RWPE1 (cell line): ENCODE measurements at places on chromosomes 7 and 10.

GRCh38 chr10:29610876-29611647 lies 23.7 kb downstream of the SVIL start:
- DNase-seq: no peak

DNA sequence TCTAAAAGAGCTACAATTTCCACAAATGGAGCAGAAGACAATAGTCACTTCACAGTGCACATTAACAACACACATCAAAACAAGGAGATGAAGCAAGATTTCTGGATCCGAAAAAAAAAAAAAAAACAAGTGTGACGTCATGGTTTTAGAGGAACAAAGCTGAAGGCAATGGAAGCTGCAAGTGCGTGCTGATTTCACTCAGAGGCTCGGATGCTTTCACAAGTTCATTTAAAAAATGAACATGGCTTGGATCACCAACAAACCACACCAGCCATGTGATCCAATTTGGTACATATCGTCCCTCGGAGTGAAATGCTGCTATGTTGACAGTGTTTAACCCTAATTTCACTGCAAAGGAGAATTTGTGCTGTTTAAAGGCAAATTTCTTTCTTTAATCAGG lies 337.0 kb upstream of the PRKCQ start:
- no peak for DNase-seq

GRCh38 chr10:7411671-7412128 lies 866 bp upstream of the SFMBT2 start:
- DNase-seq: no peak

DNA sequence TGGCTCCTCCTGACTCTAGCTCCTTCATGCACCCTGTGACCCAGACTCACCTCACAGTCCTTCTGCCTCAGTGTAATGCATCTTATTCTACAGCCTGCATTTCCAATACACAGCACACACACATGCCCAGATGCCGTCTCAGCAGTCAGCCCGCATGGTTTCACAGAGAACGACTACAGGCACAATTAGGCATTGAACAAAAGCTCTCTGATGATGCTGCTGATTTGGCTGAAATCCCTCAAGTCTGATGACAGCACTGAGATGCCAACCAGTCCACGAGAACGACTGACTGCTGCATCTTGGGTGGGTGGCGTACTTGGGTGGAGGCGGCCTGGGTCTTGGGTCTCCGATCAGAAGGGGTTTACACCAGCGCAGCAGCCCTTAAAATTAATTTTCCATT lies 200.4 kb downstream of the TAX1BP1 start:
- DNase-seq: no peak

DNA sequence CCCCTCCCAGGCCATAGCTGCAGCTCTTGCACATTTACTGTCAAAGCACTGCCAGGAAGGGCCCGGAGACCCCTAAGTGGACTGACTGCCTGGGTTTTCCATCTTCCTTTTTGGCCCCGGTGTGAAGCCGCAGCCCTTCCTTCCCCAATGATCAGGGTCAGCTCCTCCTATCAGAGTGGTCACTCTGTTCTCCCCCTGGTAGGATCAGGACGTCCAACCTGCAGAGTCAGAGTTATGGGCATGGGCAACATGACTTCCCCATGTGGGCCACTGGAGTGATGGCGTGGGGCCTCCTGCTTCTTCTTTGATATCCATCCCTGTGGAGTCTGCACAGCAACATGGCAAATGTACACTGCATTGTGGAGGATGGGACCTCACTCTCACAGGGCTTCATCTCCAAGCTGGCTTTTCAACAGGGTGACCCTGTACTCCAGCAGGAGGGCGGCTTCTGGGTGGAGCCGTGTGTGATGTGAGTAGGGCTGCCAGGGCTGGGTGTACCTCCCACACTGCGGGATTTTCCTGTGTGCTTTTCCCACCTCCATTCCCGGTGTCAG lies 6.4 kb upstream of the RAMP3 start:
- DNase-seq: no peak

- DNase-seq: no peak
Measured at GRCh38 chr7:143321242-143321641, 5.3 kb downstream of the CLCN1 start.

- DNase-seq: no peak
Measured at GRCh38 chr10:93806903-93807302, 49.2 kb downstream of the LGI1 start.

GRCh38 chr10:9823268-9823930 lies 1194.3 kb upstream of the CELF2 start:
- DNase-seq: no peak

GRCh38 chr7:33678569-33679335 lies 226.6 kb upstream of the BMPER start:
- no peak for DNase-seq

DNA sequence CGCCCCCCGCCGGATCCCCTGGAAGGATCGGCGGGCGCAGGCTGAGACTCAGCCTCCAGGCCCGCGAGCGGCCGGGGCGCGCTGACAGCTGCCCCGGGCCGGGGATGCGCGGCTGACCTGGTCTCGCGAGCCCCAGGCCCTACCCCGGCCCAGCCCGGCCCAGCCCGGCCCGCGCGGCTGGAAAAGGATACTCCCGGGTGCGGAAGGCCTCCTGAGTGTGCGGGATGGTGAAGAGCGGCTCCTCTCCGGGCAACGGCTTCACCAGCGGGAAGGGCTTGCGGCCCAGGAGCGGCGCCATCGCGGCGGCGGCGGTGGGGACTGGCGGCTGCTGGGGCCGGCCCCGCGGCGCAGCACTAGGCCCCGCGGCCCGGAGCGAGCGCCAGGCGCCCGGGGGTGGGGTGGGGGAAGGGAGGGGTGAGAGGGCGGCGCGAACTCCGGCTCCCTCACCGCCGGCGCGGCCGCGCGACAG lies 423 bp downstream of the BAZ1B start:
- DNase-seq: peak; percentile 60

GRCh38 chr7:255038-255435 lies 34.9 kb upstream of the FOXL3 start:
- DNase-seq: no peak

DNA sequence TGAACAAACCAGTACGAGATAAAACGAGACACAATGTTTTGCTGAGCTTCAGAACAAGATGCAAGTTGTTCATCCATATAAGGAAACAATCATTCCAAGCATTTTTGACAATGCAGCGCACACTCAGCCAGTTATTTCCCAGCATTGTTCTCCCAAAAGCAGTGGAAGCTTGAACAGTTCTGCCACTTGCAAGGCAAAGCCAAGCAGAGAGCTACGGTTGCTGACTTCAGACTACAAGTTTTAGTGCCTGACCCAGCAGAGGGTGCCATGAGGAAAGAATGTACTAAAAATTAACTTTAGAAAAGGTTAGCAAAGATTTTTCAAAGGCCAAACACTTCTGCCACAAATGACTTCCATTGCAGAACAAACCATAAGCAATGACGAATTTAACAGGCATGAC lies 152.5 kb downstream of the SLC25A13 start:
- DNase-seq: no peak

DNA sequence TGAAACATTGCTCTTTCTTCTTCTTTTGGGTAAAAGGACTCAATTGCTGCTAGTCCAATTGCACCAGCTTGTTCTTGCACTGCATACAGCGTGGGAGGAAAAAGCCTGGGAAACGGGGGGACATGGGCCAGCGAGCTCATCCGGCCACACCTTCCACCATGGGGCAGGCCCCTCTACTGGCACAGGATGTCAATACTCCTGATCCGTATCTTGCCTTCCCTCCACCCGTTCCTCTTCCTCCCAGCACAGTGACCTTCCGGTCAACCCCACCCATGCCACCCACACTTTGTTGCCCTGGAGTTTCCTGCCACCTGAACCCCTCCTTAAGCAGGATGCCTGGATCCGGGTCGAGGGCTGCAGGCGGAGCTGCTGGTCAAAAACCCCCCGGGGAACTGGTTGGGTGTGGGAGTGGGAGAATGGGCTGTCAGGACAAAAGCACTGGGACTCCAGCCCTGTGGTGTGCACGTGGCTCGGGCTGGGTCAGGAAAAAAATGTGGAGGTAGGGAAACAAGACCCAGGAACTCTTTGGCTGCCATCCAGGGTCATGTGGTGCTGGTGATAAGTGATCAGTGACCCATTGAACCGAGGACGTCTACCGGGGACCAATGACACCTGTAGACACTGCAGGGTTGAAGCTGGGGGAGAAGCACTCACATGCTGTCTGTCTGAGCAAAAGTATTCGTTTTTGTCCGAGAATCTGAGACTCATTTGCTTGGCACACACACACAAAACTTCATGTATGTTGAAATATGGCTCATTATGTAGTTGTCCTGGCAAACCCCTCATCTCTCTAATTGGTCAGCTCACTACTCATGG lies 8.1 kb downstream of the IL2RA start:
- DNase-seq: no peak

DNA sequence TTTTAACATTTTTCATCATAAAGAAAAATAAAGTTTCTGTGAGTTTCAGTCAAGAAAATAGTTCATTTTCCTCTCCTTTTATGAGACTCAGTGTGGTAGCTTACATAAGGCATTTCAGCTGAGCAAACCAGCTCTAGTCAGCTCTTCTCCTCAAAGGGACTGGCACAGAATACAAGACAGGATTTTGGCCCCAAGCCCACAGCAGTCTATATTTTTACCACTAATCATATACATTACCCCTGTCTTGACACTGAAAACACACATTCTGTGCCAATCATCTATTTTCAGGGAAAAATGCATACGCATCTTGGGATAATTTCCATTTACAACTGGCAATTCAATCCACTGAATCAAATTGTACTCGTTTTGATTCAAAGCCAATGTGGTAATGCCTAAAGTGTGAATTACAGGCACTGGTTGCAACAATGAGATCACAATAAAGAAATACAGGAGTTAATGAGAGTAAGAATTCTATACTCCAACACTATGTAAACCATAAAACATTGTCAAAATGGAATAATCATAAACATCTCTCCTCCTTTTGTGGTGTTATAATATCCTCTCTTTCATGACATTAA lies 186.4 kb downstream of the CACNA2D1 start:
- DNase-seq: no peak

- DNase-seq: no peak
Measured at GRCh38 chr7:153188630-153189029, 429.1 kb downstream of the ACTR3B start.

- DNase-seq: no peak
Measured at GRCh38 chr7:97401398-97401797, 283.9 kb downstream of the SDHAF3 start.

- DNase-seq: no peak
Measured at GRCh38 chr7:68288144-68288593, 1291.5 kb downstream of the TYW1 start.

GRCh38 chr10:111479966-111480365 lies 403.1 kb downstream of the ADRA2A start:
- DNase-seq: peak; percentile 18

DNA sequence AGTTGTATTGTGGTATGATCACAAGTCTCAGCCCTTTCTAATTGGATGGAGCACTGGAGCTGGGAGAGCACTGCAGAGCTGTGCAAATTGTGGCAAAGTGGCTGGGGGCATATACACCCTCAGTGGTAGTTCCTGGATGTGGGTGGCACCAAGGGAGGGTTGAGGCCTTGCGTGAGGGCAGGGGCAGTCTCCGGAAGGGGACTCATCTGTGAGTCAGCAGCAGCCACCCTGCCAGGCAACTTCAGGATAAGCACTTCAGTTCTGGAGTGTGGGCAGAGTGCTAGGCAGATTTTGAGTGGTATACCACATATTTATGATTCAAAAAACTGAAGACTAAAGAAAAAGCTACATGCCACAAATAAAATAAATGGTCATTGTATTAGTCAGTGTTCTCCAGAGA lies 210.5 kb downstream of the ETV1 start:
- peak; percentile 59 for DNase-seq

GRCh38 chr7:84144935-84145334 lies 49.7 kb downstream of the SEMA3A start:
- DNase-seq: no peak

DNA sequence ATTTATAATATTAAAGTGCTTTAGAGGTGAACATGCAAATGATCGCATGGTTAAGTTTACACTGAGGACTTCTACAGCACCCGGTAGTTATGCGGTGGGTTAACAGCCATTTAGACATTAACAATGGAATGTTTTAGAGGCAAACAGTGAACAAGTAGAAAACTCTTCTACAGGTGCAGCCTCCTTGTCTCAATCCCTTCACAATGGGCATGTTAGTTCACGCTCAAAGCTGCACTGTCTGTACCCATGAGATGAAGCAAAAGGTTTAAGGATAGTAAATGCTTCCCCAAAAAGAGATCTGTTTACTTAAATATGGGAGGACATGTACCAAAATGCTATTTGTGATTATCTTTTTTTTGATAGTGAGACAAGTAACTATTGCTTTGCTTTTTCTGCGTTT lies 25.1 kb downstream of the PUS7 start:
- no peak for DNase-seq

GRCh38 chr10:112912410-112912928 lies 37.6 kb upstream of the TCF7L2 start:
- DNase-seq: no peak

DNA sequence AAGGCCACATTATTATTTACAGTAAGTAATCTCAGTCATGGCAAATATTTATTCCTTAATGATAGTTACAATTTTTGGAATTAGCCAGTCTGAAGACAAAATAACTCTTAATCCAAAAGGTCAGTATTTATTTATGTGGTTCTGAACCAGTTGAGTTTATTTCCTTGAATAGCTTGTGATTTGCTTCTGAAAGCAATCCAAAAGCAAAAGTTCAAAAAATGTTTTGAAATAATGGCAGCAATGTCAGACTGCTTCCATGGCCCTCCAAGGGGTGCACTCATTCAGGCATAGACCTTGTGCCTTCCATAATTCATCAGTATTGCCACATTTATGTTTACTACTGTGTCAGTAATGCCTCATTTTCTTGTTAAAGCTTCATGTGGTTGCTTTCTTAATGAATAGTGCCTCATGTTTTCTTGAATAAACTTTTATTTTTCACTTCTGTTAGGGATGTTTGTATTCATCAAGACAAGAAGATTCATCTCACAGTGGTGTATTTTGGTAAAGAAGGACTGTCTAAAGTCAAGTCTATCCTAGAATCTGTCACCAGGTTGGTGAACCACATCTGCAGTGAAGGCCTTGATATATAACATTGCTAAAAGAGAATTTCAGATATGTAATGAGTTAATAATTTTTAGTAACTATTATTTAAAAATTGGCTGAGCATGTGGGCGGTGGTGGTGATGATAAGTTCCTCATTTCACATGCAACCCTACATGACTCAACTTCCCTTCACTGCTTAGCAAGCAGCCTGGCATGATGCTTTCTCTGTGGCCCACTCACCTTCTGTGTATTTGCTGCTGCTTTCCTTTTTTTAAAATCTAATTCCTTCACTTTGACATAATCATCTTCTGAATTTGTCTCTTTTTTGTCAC lies 22.0 kb downstream of the CSGALNACT2 start:
- DNase-seq: peak; percentile 26

GRCh38 chr10:121900443-121901174 lies 27.2 kb downstream of the ATE1 start:
- DNase-seq: peak; percentile 67

- DNase-seq: peak; percentile 39
Measured at GRCh38 chr10:93701866-93702209, 554 bp downstream of the FRA10AC1 start.

GRCh38 chr7:36057323-36057722 lies 95.7 kb upstream of the EEPD1 start:
- DNase-seq: no peak

DNA sequence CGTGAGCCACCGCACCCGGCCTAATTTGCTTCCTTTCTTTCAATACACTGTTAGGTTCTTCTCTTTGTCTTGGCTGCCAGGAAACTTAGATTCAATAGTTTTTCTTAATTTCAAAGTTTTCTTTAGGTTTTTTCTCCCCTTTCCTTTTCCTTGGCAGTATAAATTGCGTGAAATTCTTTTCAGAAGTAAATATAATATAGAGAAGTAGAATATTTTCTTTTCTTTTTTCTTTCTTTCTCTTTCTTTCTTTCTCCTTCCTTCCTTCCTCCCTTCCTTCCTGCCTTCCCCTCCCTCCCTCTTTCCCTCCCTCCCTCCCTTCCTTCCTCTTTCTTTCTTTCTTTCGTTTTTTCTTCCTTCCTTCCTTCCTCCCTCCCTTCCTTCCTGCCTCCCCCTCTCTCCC lies 1.7 kb downstream of the LRGUK start:
- no peak for DNase-seq
